ENCODE measurements at places on chromosomes 12 and 14.
A peak's percentile ranks its signal among the peaks of the same experiment; 100 is the strongest.

DNA sequence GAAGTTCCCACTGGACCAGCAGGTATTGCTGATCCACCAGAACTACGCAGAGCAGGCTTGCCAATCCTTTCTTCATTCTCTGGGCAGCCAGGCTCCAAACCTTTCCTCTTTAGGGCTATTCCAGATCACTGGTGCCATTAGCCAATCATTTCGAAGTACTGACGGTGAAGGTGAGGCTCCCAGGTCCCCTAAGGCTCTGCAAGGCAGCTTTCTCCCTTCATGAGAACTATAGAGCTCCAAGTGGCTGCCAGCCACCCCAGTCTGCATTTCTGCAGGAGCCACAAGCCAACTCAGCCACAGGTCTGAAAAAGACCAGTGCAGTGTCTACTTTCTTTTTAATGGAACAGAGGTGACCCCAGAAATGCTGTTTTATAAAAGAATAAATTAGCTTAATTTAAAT is 48.7 kb downstream of the RAB35 start:
- DNase-seq = no peak

- no peak for DNase-seq
These were observed 212.0 kb downstream of the SLC15A4 start for GRCh38 chr12:128611736-128612135.

DNA sequence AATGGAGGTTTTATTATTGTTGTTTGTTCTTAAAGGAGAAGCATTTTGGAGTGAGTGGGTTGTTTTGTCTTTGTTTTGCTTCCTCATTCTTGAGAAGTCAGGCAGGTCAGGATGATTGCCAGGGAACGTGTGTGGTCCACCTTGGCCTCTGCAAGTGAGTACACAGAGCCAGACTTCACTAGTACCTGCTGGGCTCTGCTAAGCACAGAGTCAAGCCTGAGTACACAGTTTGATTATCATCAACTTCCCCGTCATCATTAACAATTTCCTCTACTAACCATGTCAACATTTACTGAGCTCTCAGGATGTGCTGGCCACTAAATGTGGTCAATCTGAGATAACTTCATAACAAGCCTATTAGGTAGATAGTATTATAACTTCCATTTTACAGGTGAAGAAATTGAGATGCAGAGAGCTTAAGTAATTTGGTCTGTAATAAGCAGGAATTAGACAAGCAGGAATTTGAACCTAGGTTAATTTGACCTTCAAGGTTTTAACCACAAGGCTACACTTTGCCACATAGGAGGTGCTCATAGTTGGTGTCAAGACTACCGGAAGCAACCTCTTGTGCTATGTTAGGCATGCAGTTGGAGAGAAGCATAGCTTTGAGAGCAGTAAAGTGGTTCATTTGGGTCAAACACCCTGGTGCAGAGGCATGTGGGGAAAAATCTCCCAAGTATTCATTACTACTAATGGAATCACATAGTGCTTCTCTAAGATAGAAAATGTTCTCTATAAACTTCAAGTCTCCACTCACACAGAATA is 178.3 kb downstream of the NUAK1 start:
- DNase-seq = no peak

DNA sequence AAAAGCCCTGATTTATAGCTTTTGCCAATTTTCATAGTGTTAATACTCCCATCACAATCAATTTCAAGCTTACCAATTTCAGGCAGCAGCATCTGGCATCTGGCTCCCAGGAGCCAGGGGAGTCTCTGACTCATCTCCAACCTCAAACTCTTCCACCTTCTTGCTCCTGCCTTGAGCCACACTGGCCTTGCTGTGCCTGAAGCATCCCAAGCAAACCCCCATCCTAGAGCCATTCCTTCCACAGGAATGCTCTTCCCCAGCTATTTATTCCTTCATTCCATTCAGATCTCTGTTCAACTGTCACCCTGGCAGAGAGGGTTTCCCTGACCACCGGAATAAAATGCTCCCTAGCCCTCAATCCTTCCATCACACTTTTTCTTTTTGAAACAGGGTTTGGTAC is 13.9 kb upstream of the PPP1CC start:
- DNase-seq = no peak

DNA sequence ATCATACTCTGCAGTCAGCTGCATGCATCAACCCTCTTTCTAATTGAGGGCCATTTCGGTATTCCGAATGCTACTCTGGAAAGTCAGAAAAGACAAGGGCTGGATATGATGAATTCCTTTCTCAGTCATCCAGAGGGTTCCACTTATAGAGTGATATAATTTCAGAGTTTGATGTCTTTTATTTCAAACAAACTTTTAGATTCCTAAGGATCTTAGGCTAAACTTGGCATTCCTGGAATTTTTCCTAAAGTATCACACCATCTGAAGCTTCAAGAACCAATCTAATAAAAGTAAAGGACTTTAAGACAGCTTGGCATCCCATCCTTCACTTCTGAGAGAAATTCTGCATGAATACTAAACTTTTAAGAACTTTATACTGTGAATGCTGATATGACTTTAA is 69.3 kb upstream of the KCNJ8 start:
- DNase-seq = no peak

DNA sequence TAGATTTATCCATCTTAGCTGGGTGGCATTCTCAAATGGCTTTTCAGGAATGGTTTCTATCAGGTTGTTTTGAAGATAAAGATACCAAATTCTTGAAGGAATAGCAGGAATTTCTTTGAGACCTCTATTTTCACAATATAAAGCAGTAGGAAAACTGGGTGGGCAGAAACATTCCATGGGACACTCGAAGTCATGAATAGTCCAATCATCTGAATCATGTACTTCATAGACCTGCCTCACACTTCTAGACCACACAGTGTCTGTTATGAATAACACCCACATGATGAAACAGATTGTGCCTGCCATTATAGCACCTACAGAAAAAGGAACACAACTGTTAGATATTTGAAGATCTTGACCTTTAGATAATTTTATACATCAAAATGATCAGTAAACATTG is 1.8 kb downstream of the KERA start:
- DNase-seq = no peak

- DNase-seq = no peak
These were observed 37.8 kb upstream of the TMEM132D start for GRCh38 chr12:129941618-129942017.

DNA sequence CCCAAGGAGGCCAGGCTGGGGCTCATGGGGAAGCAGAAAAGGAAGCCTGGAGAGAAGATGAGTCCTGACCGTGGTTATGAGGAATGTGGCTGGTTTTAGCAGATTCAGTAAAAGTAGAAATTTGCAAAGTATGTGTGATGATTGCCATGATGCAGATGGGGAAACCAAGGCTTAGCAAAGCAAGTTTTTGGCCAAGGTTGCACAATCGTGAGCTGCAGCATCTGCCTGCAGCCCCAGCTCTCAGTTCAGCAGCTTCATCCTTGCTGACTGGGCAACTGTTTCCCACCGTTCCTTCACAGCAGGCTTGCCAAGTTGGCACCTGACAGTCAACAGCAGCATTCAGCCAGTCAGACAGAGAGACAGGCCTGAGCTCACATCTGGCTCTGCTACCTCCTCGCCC is 656.7 kb downstream of the MED13L start:
- no peak for DNase-seq

DNA sequence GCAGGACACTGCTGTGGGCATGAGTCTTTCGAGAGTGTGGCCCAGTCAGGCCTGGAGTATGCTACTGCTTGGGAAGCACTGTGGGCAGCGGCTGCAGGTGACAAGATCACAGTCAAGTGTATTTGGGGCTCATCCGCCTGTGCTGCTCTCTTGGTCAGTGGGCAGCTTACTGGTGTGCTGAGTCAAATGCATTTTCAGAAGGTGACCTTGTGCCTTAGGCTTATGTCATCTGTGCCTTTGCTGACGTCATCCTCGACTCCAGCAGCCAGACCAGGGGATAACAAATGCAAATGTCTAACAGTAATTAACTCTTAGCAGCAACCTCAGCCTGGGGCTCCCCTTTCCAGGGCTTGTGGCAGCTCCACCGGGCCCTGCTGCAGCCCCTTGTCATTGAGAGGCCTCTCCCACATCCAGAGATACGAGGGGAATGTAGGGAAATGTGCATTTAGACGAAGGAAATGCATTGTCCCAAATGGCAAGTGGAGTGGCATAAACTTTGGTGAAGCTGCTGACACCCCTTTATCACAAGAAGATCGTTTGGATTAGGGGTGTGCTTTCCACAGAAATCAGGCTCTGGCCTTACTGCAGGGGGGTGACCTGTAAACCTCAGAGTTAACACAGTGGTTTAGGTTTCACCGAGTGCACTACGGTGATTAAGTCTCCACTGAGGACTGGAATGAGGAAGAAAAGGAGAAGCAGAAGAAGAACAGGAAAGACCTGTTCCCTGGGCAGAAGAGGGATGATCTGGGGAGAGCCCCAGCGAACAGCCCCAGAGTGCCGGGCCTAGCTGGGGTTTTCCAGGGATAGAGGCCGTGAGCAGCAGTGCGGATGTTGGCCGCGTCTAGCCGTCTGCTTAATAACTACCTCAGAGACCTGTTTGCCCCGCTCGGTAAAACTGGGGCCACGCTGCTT is 39.7 kb downstream of the PSMA6 start:
- DNase-seq = peak; percentile 45

DNA sequence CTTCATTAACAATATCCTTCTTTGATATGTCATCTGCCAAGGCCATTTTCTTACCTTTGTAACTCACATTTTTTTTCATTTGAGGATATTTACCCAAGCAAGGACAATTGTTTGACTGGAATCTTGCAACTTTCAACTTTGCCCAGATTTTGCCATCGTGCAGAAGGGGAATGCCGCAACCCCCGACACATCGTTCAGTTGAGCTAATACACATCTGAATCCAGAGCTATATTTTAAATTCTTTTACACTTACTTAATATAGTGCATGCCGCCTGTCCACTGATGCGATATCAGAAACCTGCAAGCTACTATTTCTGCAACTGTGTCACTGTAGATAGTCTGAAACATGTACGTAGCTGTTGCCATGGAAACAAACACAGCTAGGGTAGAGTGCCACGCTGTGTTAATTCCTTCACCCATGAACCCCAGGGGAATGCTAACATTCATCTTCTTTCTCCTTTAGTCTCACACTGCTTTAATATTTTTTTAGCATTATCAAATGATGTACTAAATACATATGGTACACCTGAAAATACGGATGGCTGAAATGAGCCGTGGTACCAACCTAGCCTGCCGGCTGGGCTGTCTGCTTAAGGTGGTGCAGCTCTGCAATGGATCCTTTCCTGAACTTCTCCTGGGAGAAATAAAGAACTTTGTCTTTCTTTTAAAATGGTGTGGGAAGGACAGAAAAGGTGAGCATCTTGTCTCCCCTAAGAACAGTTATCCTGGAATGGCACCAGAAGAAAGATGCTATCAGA is 77.0 kb upstream of the FOXN3 start:
- DNase-seq = no peak

Data from H7 (cell line).